Activated CD4-positive, CD25-positive, alpha-beta regulatory T cell treated with anti-CD3 and anti-CD28 coated beads, Interleukin-2, amount 50 U/mL, for 16 hours (primary cell): ENCODE measurements at places on chromosomes 3 and 15.

GRCh38 chr3:134743006-134743405, 52.1 kb upstream of the EPHB1 start:
- DNase-seq: no peak

GRCh38 chr15:52338891-52339290, 43.3 kb upstream of the MYO5C start:
- DNase-seq: no peak

DNA sequence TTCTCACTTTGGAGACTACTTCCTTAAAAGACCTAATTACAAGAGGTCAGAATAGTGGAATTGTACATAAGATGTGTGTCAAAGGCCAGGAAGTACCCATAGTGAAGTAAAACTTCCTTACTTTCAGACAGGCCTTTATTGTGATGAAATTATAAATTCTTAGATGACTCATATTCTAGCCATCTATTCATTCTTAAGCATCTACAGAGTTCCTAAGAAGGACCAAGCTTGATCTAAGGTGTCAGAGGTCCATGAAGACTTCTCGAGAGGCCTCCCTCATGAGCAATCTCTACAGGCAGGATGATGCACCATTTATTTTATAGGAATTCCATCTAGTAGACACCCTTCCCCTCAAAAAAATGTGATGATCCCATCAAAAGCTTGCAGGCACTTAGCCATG, 493.3 kb downstream of the MAGI1 start:
- DNase-seq: no peak

DNA sequence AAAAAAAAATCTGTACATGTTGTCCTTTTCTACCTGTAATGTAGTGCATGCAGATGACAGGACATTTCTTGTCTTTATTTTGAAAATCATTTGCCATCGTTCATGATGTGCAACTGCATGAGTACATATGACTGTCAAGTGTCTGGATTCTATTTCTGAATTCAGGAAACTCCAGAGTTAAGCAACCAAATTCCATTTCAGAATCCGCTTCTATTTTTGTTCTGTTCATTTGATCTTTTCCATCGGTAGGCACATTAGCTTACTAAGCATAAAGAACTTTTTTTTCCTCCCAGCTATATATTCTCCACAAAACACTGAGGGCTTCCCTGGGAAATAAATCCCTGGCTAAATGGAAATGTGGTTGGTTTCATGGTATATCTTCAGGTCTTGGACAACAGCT, 365.6 kb downstream of the PTPRG start:
- no peak for DNase-seq

- DNase-seq: no peak
These were observed 194.2 kb upstream of the CNTN3 start for GRCh38 chr3:74808506-74809275.

DNA sequence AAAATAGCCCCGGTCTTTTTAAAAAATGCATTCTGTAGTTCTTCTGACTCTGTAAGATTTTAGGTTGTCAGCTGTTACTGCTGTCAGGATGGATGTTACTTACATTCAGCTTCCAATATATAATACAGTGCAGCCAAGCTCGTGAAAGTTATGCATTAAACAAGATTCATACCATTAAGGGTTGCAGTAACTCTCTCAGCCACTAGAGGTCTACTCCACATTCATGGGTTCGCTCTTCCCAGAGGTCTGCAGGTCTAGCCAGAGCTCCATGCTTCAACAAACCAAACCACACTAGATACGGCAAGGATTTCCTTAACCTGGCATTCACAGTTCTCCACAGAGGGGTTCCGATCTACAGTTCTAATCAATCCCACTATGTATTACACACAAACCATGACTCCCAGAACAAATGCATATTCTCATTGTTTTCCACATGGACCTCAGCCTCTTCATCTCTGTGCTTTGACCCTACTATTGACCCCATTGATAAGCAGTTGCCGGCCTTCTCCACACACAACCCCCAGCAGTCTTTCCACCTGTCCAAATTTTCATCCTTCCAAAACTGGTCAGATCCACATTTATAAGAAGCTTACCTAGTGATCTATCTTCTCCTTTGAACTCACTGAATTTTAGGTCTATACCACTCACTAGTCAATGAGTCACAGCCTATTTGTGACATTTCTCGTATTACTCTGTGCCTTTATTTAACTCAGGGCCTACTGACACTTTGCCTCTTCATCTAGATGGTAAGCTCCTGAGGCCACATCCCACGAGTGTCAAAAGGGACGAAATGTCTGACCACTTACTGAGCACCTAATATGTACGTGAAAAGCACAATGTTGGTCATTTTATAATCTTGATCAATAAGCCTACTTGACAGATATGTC, 33.7 kb downstream of the RORA start:
- no peak for DNase-seq

DNA sequence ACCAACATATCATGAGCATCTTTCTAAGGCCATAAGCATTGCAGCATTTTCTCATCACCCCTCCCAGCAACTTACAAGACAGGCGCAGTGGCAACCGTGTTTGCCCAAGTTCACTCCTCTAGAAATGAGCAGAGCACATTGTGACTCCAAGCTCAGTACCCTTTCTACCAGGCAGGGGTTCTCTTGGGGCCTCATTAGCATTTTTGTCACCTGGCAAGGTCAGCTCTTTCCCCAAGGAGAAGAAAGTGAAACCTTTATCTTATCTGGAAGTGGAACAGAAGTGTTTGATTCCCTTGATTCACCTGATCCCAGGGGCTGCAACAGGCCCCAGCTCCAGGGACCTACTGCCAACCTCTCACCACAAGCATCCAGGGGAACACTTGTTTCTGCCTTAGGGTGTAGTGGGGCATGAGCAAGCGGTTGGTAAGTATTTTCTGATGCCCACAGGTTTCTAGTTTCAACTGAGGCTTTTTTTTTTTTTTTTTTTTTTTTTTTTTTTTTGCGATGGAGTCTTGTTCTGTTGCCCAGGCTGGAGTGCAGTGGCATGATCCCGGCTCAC, 44.0 kb upstream of the HERC1 start:
- DNase-seq: no peak
